ENCODE measurements at places on chromosomes 16 and 17. TPM values are rescaled to one million over a fixed set of nuclear protein-coding genes. Genes with fewer than 3 reads are reported as not detected.

GRCh38 chr17:70987867-70988340, 818.6 kb downstream of the KCNJ2 start:
- H3K36me3 ChIP-seq, result no peaks in the 10 kb centered on the region
- no peak for DNase-seq
- H3K4me1 ChIP-seq, result no peaks in the 10 kb centered on the region
- H3K4me3 ChIP-seq, result no peak overlapping the region

DNA sequence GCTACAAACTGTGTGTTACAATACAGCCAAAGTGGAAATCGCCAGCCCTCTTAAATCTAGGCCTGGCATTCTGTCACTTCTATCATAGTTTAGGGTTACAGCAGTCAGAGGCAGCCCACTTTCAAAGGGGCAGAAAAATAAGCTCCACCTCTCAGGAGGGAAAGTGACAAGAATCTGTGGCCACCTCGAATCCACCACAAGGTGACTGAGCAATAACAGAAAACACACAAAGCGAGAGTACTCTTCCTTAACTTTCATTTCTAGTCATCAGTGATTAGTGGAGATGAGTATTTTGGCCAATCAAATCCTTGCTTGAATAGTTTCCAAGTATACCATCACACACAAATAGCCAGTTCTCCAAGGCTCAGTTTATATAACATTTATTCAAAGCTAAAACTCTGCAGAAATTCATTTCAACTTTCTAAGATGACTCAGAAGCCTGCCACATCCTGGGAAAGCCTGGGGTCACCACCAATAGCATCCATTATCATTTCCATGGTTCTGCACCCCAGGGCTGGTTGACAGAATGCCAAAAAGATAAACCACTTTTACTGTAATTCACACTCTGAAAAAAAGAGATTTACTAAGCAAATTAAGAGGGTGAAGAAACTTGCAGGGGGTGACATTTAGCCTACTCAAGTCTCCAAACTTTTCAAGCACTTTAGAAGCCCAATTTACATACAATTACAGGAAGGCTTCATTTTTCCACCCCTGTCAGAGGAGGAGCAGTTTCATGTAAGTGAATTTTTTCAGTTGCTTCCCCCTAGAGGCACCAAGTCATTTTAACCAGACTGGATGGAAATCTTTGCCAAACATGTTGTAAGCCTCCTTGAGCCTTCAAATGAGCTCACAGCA, 66.8 kb downstream of the SALL1 start:
- no peaks in the 10 kb centered on the region for H3K4me1 ChIP-seq
- H3K27me3 ChIP-seq, result peaks cover 7% of the 10 kb centered on the region
- no peak for DNase-seq
- H3K36me3 ChIP-seq, result peaks cover 2% of the 10 kb centered on the region

- H3K27me3 ChIP-seq, result no peaks in the 10 kb centered on the region
- H3K27ac ChIP-seq, result no peak overlapping the region
- no peak overlapping the region for H3K4me3 ChIP-seq
- no peak for DNase-seq
- H3K36me3 ChIP-seq, result no peaks in the 10 kb centered on the region
These were observed 25.0 kb upstream of the KCNJ16 start for GRCh38 chr17:70049801-70050591.

DNA sequence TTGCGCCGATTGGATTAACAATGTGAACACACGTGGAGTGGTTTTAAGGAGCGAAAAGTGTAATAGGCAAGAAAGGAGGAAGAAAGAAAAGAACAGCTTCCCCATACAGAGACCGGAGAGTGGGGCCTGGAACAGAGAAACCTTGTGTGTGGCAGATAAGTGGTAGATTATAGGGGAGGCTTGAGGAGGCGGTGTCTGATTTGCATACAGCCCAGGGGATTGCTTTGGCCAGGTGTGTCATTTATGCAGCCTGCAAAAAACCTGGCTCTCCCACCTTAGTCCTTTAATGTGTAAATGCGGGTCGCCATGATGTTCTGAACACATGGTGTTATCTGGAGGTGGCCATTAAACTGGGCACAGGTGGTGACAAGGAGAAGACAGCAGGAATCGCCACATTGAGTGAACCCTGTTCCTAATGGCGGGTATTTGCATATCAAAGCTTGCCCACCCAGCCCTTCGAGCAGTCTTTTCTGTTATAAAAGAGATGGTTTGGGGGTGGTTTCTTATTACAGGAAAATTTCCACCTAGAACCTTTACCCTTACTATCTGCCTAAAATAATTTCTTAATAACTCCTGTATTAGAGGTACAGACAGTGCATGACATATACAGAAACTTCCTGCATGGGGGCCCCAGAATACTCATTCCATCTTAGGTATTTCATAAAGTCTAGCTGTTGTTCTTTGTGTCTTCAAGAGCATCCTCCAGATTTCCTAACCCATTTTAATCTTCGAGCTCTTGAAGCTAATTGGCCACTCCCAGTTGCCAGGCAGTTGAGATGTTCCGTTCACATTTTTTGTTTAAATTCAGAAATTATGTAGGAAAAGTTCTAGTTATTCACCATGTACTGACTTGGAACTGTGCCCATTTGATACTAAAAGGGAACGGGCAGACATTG, 292.5 kb downstream of the RBFOX1 start:
- no peak overlapping the region for H3K27ac ChIP-seq
- H3K4me1 ChIP-seq, result no peaks in the 10 kb centered on the region
- H3K36me3 ChIP-seq, result no peaks in the 10 kb centered on the region

GRCh38 chr17:78239489-78239931, 8.1 kb downstream of the TMEM235 start:
- H3K27ac ChIP-seq, result no peak overlapping the region
- no peak overlapping the region for H3K4me3 ChIP-seq
- no peak for DNase-seq
- no peaks in the 10 kb centered on the region for H3K27me3 ChIP-seq
- peaks cover 3% of the 10 kb centered on the region for H3K4me1 ChIP-seq

GRCh38 chr17:43434902-43435319, 36.1 kb downstream of the ARL4D start:
- DNase-seq, result no peak
- no peaks in the 10 kb centered on the region for H3K4me1 ChIP-seq
- peaks cover 23% of the 10 kb centered on the region for H3K27me3 ChIP-seq
- H3K4me3 ChIP-seq, result no peak overlapping the region

DNA sequence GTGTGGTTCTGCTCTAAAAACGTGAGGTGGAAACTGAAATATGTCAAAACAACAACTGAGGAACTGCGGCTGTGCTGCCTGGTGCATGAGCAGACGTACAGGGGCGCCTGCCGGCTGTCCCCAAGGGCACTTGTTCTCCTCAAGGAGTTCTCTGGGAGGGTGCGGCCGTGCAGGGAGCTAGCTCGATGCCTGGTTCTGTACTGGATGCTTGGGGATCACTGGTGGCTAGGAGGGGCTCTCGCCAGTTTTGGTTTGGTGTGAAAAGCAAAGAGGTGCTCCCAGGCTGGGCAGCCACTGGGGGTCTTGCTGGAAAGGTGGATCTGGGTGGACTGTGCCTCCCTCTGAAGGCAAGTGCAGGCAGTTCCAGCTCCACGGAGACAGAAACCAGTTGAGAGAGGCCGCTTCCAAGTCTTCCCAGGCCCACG, 41.9 kb upstream of the ATP2A3 start:
- H3K27ac ChIP-seq, result no peak overlapping the region
- H3K27me3 ChIP-seq, result no peaks in the 10 kb centered on the region
- DNase-seq, result no peak

GRCh38 chr17:79690988-79691836, 39.5 kb upstream of the ENPP7 start:
- no peak overlapping the region for H3K4me3 ChIP-seq
- no peaks in the 10 kb centered on the region for H3K36me3 ChIP-seq
- H3K27ac ChIP-seq, result no peak overlapping the region
- peaks cover 12% of the 10 kb centered on the region for H3K27me3 ChIP-seq

DNA sequence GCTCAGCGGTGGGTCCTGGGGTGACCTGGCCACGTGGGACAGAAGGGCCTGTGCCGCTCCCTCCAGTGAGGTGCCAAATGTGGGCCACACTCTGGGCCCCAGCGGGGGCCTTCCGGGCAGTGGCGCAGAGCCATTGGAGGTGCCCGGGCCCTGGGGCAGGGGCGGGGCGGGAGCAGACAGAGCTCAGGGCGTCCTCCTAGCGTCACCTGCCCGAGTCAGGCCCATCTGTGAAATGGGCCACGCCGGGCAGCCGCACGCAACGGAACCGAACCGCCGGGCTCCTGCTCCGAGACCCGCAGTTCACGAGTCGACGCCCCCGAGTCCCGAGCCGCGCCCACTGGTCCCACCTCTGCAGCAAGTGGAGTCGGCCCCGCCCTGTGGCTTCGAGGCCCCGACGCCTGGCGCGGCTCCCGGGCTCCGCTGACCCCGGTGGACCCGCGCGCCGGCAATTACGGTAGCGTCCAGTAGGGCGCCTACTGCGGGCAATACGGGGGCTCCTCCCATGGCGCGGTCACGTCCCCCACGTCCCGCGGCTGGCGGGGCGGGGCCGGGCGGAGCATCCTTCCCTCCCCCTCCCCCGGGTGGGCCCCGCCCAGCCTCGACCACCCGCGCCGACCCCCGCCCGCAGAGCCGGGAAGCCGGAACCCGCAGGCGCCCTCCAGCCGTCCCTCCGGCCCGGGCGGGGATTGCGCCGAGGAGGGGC, 1.9 kb downstream of the SLC16A3 start:
- peak overlapping the region; percentile 87 for H3K4me3 ChIP-seq
- no peaks in the 10 kb centered on the region for H3K27me3 ChIP-seq
- peak; percentile 76 for DNase-seq
- peaks cover 6% of the 10 kb centered on the region for H3K36me3 ChIP-seq

- H3K27ac ChIP-seq, result no peak overlapping the region
- peaks cover 12% of the 10 kb centered on the region for H3K27me3 ChIP-seq
- DNase-seq, result no peak
- no peaks in the 10 kb centered on the region for H3K36me3 ChIP-seq
These were observed 44.6 kb downstream of the SOX8 start for GRCh38 chr16:1026057-1026783.

GRCh38 chr17:77965352-77965751, 6.8 kb downstream of the TNRC6C start:
- peaks cover 74% of the 10 kb centered on the region for H3K4me1 ChIP-seq
- no peak overlapping the region for H3K27ac ChIP-seq
- no peak for DNase-seq
- peaks cover 6% of the 10 kb centered on the region for H3K36me3 ChIP-seq
- H3K4me3 ChIP-seq, result no peak overlapping the region
- no peaks in the 10 kb centered on the region for H3K27me3 ChIP-seq

GRCh38 chr17:70202840-70203239, 33.5 kb downstream of the KCNJ2 start:
- no peak for DNase-seq
- no peak overlapping the region for H3K27ac ChIP-seq
- H3K4me1 ChIP-seq, result no peaks in the 10 kb centered on the region
- H3K27me3 ChIP-seq, result no peaks in the 10 kb centered on the region
- H3K4me3 ChIP-seq, result no peak overlapping the region

DNA sequence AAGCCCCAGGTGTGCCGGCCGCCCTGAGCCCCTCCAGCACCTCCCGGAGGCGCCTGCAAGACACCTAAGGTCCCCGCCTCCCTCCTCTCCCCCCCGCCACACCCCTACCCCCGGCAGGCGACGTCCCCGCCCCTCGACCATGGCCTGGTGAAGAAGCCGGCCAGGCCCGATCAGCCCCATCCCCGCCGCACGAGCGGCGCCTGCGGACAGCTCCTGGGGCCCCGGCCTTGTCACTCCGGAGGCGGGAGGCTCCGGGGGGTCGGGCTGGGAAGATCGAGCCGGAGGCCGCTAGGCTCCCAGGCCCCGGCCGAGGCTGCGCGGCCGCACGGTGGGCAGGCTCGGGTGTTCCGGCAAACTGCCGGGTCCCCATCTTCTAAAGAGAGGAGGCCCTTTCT, 405 bp upstream of the ACE start:
- no peaks in the 10 kb centered on the region for H3K36me3 ChIP-seq
- H3K4me3 ChIP-seq, result no peak overlapping the region
- H3K27me3 ChIP-seq, result peaks cover 42% of the 10 kb centered on the region
- no peak for DNase-seq
- no peak overlapping the region for H3K27ac ChIP-seq
- H3K4me1 ChIP-seq, result peaks cover 7% of the 10 kb centered on the region

- H3K36me3 ChIP-seq, result peaks cover 15% of the 10 kb centered on the region
- peaks cover 10% of the 10 kb centered on the region for H3K4me1 ChIP-seq
- DNase-seq, result no peak
- H3K27ac ChIP-seq, result no peak overlapping the region
- H3K27me3 ChIP-seq, result no peaks in the 10 kb centered on the region
- H3K4me3 ChIP-seq, result no peak overlapping the region
These were observed 123.4 kb upstream of the CACNG3 start for GRCh38 chr16:24132797-24133155.

DNA sequence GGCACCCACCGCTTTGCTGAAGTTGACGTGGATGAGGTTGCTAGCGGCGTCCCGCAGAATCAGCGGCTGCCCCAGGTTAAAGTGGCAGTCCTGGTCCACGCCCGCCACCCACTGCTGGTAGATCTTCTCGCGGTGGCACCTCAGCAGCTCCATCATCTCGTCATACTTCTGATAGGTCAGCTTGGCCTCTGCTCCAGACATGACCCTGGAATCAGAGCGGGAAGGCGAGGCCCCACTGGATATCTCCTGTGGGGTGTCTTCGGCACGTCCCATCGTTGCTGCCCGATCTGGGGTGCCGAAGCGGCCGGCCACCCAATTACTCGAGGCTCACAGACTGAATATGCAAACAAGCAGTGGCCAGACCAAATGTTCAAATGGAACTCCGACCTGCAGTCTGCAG, 16.5 kb downstream of the DNAH17 start:
- no peaks in the 10 kb centered on the region for H3K36me3 ChIP-seq
- no peaks in the 10 kb centered on the region for H3K4me1 ChIP-seq
- no peak overlapping the region for H3K27ac ChIP-seq
- no peak overlapping the region for H3K4me3 ChIP-seq
- DNase-seq, result no peak

GRCh38 chr17:36947922-36948716, 635 bp upstream of the AATF start:
- H3K27me3 ChIP-seq, result peaks cover 48% of the 10 kb centered on the region
- peak overlapping the region; percentile 92 for H3K4me3 ChIP-seq
- H3K27ac ChIP-seq, result peak overlapping the region; percentile 97
- DNase-seq, result no peak
- H3K4me1 ChIP-seq, result peaks cover 58% of the 10 kb centered on the region

Gene MT1G
- total RNA-seq, result 41.8 TPM

Gene MPHOSPH6
- total RNA-seq, result 41.0 TPM

Gene C17orf107
- 2.2 TPM for total RNA-seq

Gene PPP1R27
- not detected for total RNA-seq

Gene HSD17B1
- 0.26 TPM for total RNA-seq

Gene INCA1
- 0.36 TPM for total RNA-seq

Gene CA5A
- not detected for total RNA-seq

Gene CEP295NL
- 0.19 TPM for total RNA-seq

Gene XAF1
- total RNA-seq, result 54.1 TPM

Gene GLG1
- total RNA-seq, result 58.7 TPM

Gene MYH1
- not detected for total RNA-seq

Gene KRTAP4-4
- not detected for total RNA-seq

Measured in activated naive CD8-positive, alpha-beta T cell treated with anti-CD3 and anti-CD28 coated beads for 36 hours (primary cell).